ENCODE measurements at places on chromosomes 6 and 20. TPM values are rescaled to one million over a fixed set of nuclear protein-coding genes. Genes with fewer than 3 reads are reported as not detected.
A peak's percentile ranks its signal among the peaks of the same experiment; 100 is the strongest.

SUMO4 gene
- total RNA-seq = 4.0 TPM

- DNase-seq = no peak
These were observed 7.2 kb upstream of the GATA5 start for GRCh38 chr20:62482974-62483373.

DNA sequence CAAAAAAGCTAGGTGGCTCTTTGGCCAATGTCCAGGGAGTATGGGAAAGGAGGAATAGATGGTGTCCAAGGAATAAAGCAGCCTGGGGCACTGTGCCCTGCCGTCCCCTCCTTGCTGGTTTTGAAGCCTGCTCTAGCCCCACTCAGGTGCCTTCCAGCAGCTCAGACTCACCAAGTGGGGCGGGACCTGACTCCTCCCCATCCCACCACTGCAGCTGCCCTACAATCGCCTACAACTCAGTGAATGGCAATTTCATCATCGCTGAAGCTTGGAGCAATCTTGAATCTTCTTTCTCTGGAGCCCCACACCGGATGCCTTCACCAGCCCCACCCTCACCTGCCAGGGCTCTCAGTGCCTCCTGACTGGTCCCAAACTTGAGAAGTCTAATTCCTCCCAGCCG, 56.4 kb upstream of the NXT1 start:
- DNase-seq = no peak

GRCh38 chr6:48101290-48101689, 9.7 kb downstream of the PTCHD4 start:
- no peak for DNase-seq

OR2J2 gene
- total RNA-seq = not detected

NKAPL gene
- not detected for total RNA-seq

DAAM2 gene
- 41.7 TPM for total RNA-seq

PRSS16 gene
- total RNA-seq = 8.8 TPM

GRCh38 chr6:21281366-21281765, 312.2 kb upstream of the SOX4 start:
- peak; percentile 48 for DNase-seq

CPXM1 gene
- not detected for total RNA-seq

DNA sequence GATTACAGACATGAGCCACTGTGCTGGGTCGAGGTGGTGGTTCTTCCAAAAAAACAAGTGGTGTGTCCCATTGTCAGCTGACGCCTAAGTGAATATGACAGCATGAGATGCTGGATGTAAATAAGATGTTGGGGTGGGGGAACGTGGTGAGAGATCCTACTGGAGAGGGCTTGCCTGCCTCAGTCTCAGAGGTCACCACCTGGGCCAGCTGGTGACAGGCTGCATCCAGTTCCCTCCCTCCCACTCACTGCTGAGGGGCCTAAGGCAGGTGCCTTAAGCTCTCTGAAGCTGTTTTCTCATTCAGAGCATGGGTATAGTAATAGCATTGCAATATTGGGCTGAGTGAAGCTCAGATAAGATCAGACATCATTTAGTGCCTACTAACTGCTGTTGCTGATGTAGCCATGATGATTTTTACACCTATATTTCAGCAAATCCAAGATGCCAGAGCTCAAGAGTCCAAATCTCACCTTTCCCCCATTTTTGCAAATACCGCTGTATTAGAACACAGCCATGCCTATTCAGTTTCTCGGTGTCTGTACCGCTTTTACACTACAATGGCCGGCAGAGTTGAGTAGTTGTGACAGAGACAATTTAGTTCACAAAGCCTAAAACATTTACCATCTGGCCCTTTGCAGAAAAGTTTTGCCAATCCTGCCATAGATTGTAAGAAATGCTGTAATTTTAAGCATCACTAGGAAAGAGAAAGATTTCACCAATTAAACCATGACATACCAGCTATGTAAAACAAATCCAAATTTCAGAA, 171.3 kb downstream of the ANKRD60 start:
- DNase-seq = no peak

GRCh38 chr6:105449756-105450390, 47.0 kb upstream of the PREP start:
- no peak for DNase-seq

SAMD3 gene
- total RNA-seq = 4.2 TPM

ZNF831 gene
- total RNA-seq = 1.3 TPM

- no peak for DNase-seq
These were observed 165.9 kb upstream of the PREP start for GRCh38 chr6:105568751-105569150.

- DNase-seq = no peak
These were observed 14.9 kb downstream of the TMEM170B start for GRCh38 chr6:11552442-11552841.

GRCh38 chr6:106609699-106610098, 19.6 kb downstream of the RTN4IP1 start:
- DNase-seq = peak; percentile 76

ABHD16B gene
- total RNA-seq = not detected

SOBP gene
- 0.58 TPM for total RNA-seq

SCUBE3 gene
- not detected for total RNA-seq

- DNase-seq = no peak
These were observed 27.0 kb upstream of the RNF144B start for GRCh38 chr6:18360188-18360587.

DNA sequence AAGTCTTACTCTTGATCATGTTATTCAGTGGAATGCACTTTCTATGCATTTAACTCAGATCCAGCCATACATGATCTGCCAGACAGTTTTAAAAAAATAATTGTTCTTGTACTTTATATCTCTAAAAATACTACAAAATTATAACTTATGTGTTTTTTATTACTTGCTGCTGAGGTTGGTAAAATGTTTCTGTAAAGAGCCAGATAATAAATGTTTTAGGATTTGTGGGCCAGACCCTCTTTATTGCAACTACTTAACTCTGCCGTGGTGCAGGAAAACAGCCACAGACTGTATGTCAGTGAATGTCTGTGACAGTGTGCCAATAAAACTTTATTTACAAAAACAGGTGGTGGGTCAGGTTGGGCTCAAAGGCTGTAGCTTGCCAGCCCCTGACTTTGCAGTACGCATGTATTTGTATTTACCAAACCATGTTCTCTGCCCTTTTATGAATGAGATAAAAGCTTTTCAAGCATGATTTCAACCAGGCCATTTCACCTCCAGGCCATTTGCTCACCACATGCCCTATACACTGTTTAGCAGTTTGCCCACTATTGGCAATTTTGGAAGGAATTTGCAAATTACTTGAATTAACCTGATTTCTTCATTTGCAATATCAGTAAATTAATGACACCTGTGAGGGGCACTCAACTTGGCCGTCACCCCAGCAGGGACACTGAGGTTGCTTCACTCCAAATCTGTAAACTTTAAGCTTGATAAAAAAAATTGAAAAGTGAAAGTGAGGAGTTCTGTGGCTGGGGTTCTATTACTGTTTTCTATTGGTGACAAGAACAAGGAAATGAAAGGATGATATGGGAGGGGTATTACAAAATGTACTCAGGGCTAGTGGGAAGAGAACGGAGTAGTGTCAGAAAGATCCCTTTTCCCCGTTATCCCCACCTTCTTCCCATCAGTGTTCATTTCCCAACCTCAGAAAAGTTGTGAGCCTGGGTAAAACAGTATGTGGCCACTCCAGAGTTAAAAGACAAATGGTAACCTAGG, 133.4 kb downstream of the CEBPB start:
- DNase-seq = no peak

- DNase-seq = no peak
These were observed 697.0 kb upstream of the POU3F2 start for GRCh38 chr6:98137391-98137790.

FOXC1 gene
- total RNA-seq = 3.6 TPM

- DNase-seq = no peak
These were observed 208.6 kb downstream of the MOXD1 start for GRCh38 chr6:132192631-132193030.

KCNB1 gene
- 2.3 TPM for total RNA-seq

RNF182 gene
- total RNA-seq = not detected

DNA sequence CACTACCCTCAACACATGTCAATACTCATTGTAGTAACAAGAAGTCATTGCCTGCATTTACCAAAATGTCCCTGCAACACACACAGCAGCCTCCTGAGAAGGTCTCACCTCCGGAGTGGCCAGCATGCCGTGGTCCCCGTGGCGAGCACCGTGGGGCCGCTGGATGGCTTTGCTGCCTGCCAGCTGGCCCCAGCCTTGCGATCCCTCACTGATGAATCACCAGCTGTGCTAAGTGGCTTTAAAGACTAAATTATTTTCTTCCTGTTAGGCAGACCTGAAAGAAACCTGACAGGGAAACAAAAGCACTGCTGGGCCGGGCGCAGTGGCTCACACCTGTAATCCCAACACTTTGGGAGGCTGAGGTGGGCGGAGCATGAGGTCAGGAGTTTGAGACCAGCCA, 306.7 kb downstream of the CDH4 start:
- DNase-seq = no peak

DNA sequence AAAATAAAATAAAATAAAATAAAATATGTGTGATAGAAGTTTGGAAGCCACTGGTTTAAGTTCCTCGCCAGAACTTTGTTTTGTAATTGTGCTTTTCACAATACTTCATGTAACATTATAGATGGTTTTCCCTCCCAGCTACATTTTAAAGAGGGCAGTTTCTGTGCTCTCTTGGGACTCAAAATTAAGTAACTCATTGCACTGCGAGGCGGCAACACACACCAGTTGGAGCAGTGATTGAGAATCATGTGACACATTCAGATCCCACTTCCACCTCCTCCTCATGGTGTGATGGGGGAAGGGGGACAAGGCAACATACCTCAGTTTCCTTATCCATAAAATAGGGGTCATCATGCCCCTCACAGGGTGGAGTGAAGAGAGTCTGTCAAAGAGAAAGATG, 7.5 kb downstream of the C2 start:
- DNase-seq = no peak

VARS1 gene
- total RNA-seq = 43.5 TPM

GNRH2 gene
- 8.0 TPM for total RNA-seq

FAM50B gene
- total RNA-seq = 10.9 TPM

DNA sequence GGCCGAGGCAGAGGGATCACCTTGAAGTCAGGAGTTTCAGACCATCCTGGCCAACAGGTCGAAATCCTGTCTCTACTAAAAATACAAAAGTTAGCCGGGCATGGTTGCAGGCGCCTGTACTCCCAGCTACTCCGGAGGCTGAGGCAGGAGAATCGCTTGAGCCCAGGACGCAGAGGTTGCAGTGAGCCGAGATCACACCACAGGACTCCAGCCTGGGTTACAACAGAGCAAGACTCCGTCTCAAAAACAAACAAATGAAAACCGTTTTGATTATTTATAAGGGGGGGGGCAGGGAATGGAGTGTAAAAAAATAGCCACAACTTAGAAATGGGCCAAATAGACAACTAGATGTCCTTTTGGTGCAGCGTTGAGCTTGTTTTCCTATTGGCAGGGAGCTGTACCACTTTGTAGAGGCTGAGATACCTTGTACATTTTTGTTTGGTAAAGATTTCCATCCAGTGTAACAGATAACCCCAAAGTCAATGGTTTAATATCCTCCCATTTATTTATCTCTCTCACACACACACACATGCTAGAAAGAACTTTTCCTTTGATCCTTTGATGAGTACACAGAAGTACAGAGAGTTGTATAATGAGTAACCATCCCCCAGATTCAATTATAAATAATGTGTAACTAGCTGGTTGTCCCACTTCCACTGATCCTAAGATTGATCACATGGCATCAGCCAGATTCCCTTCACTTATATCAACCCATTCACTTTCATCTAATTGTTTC, 477.5 kb downstream of the PRKN start:
- DNase-seq = no peak

DNA sequence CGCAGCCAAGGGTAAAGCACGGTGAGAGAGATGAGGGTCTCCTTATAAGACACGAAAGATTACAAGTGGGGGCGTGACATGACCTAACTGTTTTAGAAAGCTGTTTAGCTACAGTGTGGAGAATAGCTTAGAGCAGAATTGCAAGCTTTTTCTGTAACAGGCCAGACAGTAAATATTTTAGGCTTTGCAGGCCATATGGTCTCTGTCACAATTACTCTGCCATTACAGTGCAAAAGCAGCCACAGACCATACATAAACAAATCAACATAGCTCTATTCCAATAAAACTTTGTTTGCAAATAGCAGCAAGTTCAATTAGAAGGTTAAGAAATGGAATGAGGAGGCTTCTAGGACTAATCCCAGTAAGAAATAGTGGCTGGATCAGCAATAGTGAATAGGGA, 16.8 kb downstream of the PGM3 start:
- no peak for DNase-seq

DNA sequence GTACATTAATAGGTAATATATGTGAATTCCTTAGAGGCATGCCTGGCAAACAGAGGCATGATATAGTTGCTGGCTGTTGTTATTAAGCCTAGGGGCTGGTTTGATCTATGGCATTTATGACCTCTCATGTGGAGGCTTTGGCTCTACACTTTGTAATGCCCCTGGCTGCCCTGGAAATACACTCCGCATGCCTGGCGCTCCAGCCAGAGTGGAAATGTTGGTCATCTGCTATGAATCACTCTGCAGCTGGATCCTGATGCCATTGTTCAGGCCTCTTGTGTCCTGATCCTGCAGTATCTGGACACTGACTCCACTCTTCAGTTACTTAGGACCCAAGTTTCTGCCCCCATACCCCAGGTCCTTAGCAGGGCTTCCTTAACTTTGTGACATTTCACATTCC, 200.5 kb upstream of the PCSK2 start:
- no peak for DNase-seq

All from stomach (tissue), 19 donors.